ENCODE measurements at places on chromosomes 1 and 21.
A peak's percentile ranks its signal among the peaks of the same experiment; 100 is the strongest.

- ATAC-seq, result no peak
Measured at GRCh38 chr1:164051782-164052181, 507.2 kb upstream of the PBX1 start.

DNA sequence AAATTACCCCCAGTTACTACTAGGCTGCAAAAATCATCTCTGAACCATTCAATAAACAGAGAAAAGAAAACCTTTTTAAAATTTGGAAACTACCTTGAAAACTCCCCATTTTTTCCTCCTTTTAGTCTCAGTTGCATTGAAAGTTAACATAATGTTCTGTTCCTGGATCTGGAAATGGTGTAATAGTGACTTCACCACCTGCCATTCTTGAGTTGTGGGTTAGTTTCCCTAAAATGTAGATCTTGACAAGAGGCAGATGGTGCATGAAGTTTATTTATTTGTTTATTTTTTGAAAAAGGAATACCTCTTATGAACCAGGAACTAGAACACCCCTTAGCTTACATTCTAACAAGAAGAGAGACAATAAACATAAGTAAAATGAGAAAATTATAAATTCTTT, 72.8 kb downstream of the ATF6 start:
- no peak for ATAC-seq

DNA sequence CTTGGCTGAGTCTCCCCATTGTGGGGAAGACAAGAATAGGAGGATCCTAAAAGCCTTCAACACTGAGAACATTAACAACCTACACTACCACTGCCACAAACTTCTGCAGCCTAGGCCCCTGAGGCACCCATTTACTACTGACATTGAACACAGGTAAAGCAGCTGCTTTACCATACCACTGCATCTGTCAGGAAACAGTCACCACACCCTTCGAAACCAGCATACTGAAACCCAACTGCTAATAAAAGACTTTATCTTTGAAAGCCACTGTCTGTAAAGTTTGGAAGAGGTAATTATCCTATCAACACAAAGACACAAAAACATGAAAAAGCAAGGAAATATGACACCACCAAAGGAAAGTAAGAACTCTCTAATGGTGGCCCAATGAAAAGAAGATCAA, 7.4 kb downstream of the IFNAR1 start:
- no peak for ATAC-seq

DNA sequence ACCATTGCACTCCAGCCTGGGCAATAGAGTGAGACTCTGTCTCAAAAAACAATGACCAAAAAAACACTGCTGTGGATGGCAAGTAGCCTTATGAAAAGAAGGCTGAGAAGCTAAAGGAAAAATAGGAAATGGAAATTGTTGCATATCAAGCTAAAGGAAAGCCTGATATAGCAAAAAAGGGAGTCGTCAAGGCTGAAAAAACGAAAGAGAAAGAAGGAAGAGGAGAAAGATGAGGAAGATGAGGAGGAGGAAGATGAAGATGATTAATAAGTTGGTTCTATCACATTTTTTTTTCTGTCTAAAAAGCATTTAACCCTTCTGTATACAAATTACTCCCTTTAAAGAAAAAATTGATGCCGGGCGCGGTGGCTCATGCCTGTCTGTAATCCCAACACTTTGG, 10.2 kb upstream of the PRDX1 start:
- ATAC-seq, result no peak

GRCh38 chr1:14441302-14441741, 157.2 kb upstream of the KAZN start:
- ATAC-seq, result no peak

DNA sequence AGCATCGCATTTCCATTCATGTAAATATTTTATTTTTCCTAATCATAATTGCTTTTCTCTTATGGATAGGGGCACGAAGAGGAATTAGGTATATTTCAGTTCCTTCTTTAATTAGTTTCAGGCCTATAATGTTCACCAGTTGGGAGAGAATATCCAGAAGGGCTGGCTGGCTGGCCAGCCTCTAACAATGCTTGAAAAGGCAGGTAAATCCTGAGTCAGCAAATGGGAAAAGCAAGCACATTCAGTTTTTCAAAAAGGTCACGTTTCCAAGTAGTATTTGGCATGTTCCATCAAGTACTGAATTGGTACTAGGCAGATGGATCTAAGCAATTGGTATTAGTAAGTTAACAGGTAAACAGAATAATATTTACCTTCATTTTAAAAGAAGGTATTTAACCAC, 8.0 kb downstream of the RAB29 start:
- ATAC-seq, result no peak

GRCh38 chr21:19048098-19048672, 644.6 kb upstream of the TMPRSS15 start:
- ATAC-seq, result no peak

- no peak for ATAC-seq
Measured at GRCh38 chr1:53517821-53518352, 58.7 kb downstream of the DMRTB1 start.

DNA sequence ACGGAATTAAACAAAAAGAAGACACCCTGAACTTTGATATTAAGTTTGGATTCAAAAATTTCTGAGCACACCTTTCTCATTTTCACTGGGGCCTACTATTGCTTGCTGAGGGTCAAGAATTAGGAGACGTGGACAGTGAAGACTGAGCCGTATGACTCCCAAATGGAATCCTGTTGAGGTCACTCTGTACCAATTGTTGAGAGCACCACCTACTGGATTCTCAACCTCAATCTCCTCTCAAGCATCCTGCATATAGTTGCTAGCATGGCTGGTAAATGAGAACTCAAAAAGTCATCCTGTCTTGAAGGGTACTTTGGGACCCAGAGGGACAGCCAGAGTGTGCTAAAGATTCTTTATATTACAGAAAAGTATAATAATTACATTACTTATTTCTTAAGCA, 20.2 kb upstream of the MTR start:
- ATAC-seq, result peak; percentile 61
